T-helper 1 cell (primary cell): ENCODE measurements at places on chromosomes 2 and 18.

DNA sequence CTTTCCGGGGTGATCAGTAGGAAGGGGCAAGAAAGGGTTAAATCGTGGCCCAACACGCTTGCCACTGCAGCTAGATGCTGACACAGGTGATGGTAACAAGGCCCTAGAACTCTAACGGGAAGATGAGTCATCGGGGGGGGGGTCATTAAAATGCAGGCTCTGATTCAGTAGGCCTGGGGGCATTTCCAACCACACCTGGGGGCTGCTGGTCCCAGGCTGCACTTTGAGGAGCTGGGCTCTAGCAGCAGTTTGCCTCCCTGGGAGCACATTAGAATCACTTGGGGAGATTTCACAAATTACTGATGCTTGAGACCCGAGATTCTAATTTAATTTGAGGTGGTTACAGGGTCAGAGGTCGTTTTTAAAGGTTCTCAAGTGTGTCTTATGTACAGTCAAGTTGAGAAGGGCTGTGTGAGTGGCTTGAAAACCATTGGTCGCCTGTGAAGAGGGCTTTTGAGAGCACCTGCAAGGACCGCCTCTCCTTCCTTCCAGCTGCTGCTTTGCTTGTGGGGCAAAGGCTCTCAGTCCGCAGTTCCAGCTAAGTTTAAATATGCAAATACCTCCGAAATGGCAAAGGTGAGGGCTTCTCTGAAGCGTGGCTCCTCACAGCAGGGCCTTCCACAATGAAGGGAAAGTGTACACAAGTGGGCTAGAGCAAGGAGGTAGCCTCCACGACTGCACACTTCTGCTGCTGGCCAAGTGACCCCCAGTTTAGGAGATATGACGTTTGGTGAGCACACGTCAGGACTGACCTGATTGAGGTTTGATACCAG lies 128.0 kb upstream of the MSH6 start:
- no peak for DNase-seq

DNA sequence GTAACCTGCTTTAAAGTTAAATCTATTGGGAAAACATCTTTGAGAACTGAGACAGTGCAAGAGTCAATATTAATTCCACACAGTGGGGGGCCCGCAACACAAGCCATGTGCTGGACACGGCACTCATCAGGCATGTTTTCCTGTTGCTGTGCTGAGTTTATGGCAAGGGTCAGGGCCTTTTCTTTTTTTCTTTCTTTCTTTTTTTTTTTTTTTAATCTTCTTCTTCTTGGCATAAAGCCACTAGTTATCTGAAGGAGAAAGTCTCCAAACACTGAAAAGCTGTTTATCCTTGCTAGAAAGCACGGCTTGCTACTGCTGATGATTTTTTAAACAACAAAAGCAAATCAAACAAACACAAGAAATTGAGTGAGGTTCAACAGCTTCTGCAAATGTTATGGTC lies 252.1 kb downstream of the ZNF521 start:
- DNase-seq = no peak

DNA sequence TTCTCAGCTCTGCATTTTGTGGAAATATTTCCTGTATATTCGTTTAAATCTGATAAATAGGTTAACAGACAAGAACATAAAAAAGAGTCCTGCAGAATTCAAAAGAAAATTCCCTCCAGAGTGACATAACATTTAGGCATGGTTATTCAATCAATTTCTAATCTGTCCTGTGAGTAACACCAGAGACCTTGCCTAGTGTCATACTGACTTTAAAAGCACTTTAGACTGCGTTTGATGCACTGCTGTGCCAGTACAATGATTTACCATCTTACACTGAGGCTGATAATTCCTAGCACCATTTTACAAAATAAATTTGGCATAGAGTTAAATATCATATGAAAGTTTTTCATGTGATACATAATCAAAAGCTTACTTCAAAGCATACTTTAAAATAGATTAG lies 35.5 kb upstream of the CALCRL start:
- DNase-seq = no peak

DNA sequence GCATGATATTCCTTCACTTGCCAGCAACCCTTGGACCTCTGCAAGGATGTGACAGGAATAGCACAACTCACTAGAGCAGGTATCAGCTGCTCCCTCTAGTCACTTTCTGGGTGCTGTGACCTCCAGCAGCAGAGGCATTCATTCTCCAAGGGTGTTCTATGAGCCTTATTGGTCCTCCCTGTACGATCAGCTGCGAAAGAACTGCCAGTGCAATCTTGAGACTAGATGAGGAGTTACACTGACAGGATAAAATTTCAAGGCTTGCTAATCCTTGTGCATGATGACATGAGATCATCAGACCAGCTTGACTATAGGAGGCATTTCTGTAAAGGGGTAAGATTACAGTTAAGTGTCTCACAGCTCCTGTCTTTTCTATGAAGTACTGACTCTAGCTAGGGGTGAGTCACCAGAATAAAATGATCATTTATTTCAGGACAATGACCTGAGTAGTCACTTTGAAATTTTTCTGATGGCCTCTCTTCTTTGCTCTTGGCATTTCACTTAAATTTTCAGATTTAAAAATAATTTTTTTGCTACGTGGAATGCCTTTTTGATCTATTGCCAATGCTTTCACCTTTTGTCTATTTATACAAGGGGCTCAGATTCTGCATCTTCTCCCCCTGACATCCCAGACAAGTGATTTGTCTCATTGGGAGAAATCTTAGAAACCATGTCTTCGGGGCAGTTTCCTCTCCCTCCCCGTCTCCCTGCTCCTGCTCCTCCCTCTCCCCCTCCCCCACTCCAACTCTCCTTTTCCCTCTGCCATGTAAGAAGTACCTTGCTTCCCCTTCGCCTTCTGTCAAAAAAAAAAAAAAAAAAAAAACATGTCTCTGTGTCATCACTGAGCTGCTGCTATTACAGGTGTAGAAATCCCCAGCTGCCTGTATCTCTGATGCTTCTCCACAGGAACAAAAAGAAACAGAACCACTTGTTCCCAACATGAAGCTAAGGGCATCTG lies 49.2 kb upstream of the FRZB start:
- DNase-seq = no peak

GRCh38 chr2:44778221-44778654 lies 163.3 kb upstream of the SIX3 start:
- DNase-seq = no peak

DNA sequence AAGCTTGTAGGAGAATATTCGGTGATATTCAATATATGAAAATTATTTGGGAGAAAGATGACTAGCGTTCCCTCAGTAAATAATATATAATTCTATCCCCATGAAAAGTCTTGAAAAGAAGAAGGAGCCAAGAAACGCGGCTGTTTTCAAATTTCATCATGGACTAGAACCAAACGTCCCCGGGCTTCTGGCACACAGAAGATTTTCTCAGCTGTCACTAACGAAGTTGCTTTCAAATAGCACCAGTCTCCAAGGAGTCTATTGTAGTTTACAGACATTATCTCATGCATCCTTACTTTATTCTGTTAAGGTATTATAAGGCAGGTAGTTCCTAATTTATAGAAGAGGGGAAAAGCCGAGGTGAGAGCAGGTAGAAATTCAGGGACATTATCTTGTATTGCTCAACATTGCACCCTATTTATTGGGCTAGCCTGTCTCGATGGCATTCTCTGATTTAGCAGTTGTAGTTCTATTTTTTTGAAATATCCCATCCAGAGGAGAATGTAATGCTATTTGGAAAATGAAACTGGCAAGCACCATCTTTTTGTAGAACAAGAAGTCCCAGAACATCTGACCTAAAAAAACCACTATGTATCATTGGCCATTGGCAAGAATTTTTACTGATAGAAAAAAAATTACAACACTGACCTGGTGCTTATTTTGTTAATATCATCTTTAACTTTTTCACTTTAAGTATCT lies 198.1 kb upstream of the RASGRP3 start:
- DNase-seq = no peak

DNA sequence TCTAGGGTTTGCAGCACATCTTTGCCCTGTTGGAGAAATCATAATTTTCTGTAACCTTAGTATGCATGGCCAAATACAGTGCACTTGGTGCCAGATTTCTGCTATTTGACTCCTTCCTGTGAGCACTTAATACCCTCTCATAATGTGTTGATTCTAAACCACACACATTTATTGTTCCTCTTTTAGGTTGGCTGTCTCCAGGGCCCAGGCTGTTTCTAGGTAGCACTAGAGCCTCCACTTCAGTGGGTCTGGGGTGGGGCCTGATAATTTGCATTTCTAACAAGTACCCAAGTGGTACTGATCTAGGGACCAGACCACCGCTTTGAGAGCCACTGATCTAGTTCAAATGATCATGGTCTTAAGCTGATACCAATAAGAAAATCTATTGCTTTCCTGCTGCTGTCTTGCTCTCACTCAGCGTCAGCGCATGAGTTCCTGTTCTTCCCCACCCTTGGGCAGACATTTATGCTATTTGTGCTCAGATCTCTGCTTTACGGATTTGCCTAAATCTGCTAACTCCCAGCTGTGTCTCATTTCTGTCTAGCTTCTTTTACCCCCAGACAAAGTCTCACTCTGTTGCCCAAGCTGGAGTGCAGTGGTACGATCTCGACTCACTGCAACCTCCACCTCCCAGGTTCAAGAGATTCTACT lies 7.4 kb downstream of the PTRHD1 start:
- no peak for DNase-seq

GRCh38 chr2:45533771-45534170 lies 77.3 kb downstream of the SRBD1 start:
- DNase-seq = no peak

- no peak for DNase-seq
Observed at GRCh38 chr2:149595056-149595963, 7.7 kb upstream of the MMADHC start.

GRCh38 chr2:213524164-213524563 lies 239.9 kb downstream of the SPAG16 start:
- no peak for DNase-seq

DNA sequence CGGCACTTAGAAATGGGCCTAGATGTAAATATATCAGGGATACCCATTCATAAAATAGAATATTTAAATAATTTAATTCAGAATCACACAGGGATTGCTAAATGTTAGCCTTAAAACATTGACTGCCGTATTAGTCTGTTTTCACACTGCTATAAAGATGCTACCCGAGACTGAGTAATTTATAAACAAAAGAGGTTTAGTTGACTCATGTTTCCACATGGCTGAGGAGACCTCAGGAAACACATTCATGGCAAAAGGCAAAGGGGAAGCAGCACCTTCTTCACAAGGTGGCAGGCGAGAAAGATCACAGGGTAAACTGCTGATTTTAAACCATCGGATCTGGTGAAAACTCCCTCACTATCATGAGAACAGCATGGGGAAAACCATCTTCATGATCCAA lies 223.6 kb upstream of the GULP1 start:
- no peak for DNase-seq

- DNase-seq = no peak
Observed at GRCh38 chr2:6828299-6828584, 37.5 kb downstream of the CMPK2 start.

- no peak for DNase-seq
Observed at GRCh38 chr18:48263192-48263853, 145.9 kb downstream of the ZBTB7C start.

- no peak for DNase-seq
Observed at GRCh38 chr2:162746310-162746709, 92.3 kb downstream of the KCNH7 start.

- DNase-seq = no peak
Observed at GRCh38 chr18:31204166-31204565, 41.5 kb upstream of the DSC1 start.

GRCh38 chr18:9764011-9764481 lies 55.9 kb downstream of the RAB31 start:
- no peak for DNase-seq

GRCh38 chr2:226905718-226906117 lies 69.9 kb downstream of the RHBDD1 start:
- DNase-seq = no peak

DNA sequence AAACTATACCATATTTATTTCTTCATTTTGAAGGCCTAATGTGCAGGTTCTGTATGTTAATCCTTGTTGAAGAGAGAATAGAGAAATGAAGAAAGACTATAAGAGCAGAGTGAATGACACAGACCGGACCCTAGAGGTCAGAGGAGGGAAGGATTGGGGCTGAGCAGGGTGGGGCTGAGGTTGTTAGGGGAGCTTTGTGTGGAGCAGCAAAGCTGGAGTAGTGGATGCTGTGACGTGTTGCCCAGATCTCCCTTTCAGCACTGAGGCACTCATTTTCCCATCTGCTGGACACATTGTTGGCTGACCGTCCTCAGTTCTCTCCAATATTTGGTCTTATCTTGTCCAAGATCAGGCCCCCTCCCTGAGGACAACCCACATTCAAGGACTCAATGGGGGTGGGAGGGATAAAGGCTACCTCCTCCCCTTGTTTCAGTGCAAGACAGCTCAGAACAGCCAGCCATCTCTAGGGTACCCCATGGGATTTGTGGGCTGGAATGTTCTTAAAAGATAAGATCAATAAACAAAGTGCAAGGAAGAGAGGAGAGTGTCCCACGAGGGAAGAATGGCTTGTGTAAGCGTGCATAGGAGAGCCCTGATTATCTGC lies 143.6 kb downstream of the TDRD15 start:
- no peak for DNase-seq

DNA sequence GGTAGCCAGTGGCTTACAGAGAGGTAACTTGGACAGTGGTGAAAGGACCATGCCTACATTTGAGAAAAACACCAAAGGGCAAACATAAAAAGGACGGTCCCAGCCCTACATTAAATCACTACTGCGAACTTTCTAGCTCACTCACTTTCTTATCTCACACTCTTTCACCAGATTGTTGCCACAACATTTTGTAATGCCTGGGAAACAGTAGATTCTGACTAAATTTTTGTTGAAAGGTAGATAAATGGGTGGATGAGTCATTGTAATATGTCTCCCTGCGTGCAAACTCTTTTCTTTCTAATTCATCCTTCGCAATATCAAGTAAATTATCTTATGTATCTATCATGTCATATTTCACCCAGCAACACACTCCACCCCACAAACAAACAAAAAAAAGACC lies 192.2 kb downstream of the IRS1 start:
- no peak for DNase-seq

DNA sequence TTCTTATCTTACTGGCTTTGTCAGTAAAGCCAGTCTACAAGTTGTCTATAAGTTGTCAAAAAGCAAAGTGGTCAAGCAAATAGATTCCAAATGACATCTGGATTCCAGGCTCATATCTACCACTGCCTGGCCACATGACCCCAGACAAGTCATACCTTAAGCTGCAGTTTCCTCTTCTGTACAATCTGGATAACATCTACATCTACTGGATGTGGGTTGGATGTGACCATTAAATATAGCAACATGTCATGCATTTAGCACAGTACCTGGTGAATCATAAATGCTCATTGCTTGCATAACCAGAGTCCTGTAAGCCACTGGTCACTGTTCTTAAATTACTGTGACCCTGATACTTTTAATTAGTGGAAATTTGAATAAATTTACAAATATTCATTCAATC lies 16.8 kb downstream of the COBLL1 start:
- peak; percentile 7 for DNase-seq

GRCh38 chr2:38551171-38551570 lies 51.6 kb downstream of the HNRNPLL start:
- no peak for DNase-seq

- DNase-seq = no peak
Observed at GRCh38 chr2:21779786-21780185, 656.0 kb downstream of the TDRD15 start.

DNA sequence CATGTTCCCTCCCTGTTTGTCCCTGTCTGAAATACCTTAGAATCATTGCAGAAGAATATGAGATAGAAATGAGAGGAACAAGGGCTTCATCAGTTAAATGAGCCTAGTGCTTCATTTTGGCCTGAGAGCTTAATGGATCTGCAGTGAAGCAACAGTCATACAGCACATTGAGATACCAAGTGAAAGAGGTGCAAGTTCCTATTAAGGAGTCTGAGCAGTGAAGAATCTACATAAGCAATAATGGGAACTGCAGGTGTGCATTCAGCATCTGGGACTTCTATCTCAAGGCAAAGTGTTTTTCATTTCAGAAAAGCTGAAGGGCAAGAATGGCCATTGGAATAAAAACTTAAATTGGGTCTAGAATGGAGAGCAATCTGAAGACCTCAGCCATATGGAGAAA lies 323.2 kb upstream of the SLC39A10 start:
- no peak for DNase-seq
